ENCODE measurements at places on chromosomes 4 and X.
A peak's percentile ranks its signal among the peaks of the same experiment; 100 is the strongest.

DNA sequence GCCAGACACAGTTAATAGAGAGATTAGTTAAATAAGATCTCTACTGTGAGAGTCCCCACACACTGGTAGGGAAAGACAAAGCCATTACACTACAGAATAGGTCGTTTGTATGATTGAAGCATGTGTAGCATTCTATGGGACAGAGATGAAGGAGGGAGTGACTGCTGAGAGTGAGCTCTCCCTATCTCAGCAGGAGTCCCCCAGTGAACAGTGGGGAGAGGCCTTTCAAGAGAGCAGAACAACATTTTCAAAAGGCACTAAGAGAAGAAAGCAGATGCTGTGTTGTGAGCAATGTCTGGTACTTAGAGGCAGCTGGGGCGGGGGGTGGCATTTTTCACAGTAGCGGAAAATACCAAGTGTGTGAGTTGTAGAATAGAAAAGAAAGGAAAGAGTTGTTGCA, 413.6 kb downstream of the AFF2 start:
- no peak for DNase-seq

- DNase-seq: no peak
Measured at GRCh38 chrX:10288373-10288975, 131.7 kb downstream of the CLCN4 start.

DNA sequence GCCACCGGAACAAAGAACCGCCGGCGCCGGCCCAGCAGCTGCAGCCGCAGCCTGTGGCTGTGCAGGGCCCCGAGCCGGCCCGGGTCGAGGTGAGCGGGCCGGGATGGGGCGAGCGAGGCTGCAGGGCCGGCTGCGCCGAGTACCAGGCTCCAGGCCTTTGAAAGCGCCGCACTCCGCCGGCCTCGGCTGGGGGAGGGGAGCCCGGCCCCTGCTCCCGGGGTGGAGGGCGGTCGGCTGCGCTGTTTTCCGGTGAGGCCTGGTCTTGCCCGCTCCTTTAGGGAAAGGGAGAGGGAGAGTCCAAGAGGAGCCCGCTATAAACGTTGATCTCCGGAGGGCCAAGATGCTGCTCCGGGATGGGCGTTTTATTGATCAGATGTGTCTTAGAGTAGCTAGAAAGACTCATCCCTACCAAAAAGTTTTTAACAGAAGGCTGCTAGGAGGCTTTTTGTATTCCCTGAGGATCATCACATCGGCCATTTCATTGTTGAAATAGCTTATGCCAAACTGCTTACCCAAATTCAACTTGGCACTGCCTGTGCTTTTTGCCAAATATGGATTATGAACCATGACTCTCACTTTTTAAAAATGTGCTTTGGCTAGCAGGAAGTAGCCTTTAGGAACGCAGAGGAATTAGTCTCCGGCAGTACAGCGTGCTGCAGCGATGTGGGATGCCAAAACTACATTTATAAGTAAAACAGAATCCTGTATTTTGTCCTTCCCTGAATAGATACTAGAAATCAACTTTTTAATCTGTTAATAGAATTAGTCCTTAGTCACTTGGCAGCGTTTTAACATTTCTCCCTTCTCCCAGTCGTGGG, 760 bp downstream of the TMEM165 start:
- DNase-seq: no peak

DNA sequence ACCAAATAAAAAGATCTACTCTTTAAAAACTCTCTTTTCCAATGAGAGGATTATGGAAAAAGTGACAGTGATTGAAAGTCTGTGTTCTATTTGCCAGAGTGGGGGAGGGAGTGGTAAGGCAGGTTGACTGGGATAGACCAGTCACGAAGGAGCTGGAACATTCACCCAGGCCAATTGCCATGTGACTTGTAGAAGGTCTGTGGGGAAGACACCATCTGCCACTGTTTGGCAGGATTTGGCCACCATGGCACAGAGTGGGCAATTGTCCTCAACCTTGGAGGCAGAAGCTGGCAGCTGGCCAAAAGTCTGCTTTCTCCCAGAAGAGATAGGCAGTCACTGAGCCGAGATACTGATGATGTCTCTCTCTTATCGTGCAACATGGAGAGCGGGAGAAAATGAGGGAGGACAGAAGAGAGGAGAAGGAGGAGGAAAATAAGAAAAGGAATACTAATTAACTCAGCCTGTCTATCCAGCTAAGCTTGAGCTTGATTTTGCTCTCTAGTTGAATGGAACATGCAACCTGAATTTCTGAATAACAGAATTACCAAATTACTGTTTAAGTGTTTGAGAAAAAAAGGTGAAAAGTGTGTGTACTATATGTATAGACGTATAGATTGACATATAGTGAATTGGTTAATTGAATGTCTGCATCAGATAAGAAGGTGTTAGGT, 267.1 kb downstream of the ARHGAP24 start:
- DNase-seq: no peak

DNA sequence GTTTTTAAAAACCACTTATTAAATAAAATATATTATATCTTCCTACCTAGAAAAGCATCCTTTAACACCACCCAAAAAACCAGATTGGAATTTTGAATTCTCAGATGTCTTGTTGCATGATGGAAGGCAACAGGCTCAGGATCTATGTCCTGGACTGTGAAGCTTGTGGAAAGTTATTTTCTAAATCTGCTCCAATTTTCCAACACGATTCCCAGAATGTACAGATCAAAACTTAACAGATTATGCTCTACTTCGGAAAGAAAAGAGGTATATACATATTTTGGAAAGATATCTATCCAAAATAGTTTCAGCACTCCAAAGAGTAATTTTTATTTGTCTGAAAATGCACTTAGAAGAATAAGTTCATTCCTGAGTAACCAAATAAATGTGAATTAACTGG, 291.7 kb upstream of the EMCN start:
- DNase-seq: no peak

- no peak for DNase-seq
Measured at GRCh38 chr4:108714880-108715279, 48.0 kb downstream of the ETNPPL start.

GRCh38 chr4:89279385-89279784, 28.2 kb downstream of the GPRIN3 start:
- DNase-seq: no peak

GRCh38 chr4:107066621-107067020, 30.5 kb upstream of the DKK2 start:
- DNase-seq: no peak

- peak; percentile 34 for DNase-seq
Measured at GRCh38 chr4:111641813-111642579, 503.3 kb upstream of the FAM241A start.

DNA sequence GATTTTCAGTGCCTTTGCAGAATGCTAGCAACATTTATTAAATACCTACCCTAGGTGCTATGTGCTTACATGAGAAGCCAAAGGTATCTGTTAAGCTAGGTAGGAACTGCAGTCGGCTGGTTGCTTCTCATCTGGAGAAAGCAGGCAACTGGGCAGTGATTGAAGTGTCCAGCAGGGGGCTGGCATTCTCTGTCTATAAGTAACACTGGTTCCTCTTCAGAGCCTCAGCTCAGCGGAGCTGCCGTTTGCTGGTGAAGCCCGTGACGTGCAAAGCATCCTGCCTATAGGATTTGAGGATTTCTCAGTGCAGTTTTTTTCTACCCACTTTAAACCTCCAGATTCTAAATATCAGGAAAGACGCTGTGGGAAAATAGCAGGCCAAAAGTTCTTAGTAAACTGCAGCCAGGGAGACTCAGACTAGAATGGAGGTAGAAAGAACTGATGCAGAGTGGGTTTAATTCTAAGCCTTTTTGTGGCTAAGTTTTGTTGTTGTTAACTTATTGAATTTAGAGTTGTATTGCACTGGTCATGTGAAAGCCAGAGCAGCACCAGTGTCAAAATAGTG, at the start of gene GRPR:
TSS of gene GRPR (plus strand) at position 344 of the 565 bp plus-strand sequence. CDS start 389 bp downstream, outside the sequence.
- DNase-seq: peak; percentile 2

- no peak for DNase-seq
Measured at GRCh38 chr4:53786632-53787031, 195.3 kb upstream of the LNX1 start.

GRCh38 chr4:169243825-169244609, 26.7 kb downstream of the SH3RF1 start:
- no peak for DNase-seq

DNA sequence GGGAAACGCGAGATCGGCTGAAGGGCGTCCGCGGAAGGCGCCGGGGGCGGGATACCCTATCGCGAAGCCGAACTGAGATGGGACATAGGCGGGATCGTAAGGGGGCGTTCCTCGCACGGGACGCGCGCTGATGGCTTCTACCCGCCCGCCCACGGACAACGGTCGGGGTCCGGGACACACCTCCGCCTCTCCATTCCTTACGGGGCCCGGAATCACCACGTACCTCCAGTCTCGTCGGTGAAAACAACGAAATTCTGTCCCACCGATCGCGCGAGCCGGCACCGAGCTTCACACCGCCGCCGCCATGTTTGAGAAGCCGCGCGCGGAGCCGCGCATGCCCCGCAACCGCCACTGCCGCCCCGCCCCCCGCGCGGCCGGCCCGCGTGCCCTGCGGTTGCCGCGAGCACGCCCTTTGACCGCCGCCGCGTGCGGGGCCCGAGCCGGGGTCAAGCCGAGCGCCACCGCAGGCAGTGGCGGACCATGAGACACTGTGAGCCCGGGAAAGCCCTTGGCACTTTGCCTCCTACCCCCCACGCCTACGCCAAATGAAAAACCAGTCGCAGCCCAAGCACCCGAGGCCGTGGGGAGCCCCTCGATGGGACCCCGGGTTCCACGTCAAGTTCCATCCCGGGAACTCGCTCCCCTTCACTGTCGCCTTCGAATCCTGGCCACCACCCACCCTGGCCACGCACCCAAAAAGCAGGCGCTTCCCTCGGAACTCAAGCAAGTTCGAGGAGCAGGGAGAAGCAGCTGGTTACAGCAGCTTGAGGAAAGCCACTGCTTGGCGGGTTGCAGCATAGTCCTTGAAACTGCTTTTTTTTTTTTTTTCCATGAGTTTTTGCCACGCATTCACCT, at the start of gene SCML2:
TSS of gene SCML2 (minus strand) at position 320 of the 855 bp plus-strand sequence. CDS start 20,617 bp downstream, outside the sequence.
- peak; percentile 10 for DNase-seq

DNA sequence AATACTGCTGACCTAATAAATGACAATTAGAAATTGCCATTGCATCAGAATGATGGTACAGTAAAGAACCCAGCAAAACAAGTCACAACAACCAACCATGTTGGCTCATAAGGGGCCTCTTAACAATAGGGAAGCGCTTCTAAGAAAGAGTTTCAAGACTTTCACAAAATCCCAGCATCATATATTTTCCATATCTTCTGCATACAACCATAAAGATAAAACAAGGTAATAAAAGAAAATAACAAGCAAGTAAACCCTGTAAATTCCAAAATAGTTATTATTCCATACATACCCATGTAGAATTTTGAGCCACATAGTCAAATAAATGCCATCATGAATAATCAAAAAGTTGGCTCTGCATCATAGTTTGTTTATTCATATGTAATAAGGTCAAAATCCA, 8.2 kb downstream of the SLC10A7 start:
- DNase-seq: no peak

GRCh38 chr4:161133586-161134276, 1030.1 kb downstream of the FSTL5 start:
- DNase-seq: no peak

DNA sequence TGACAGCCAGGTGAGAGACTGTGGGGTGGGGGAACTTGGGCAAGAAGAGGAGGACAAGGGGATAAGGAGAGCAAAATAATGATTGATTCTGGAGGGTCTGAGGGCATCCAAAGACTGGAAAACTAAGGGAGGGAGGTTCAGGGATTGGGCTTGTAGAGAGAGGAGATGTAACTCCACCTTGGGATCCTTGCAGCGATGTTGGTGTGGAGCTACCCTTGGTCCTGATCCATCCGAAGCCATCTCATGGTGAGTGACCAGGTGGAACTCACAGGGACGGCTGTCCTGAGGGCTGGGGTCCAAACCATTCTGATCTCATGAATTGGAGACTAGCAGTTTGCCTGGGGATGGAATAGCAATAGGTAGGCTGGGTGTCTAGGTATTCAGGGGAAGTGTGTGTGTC, 1.4 kb upstream of the RAB41 start:
- DNase-seq: no peak

DNA sequence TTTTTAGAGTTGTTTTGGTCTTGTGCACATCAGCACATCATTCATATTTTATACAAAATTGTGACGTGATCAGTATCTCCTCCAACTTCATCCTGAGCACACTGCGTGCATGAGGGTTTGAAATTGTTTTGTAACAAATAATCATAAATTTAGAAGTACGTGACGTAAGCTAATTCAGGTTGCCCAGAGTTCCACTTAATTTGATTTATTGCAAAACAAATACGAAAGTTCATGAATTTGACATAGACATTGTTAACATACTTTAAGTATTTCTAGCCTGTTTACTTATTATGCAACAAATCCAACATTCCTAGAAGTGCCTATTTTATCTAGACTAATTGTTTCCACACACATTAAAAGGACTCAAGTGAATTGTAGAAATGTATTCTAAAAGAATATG, 48.3 kb downstream of the MAP7D3 start:
- no peak for DNase-seq

- no peak for DNase-seq
Measured at GRCh38 chrX:40079572-40079971, 18.2 kb downstream of the BCOR start.

DNA sequence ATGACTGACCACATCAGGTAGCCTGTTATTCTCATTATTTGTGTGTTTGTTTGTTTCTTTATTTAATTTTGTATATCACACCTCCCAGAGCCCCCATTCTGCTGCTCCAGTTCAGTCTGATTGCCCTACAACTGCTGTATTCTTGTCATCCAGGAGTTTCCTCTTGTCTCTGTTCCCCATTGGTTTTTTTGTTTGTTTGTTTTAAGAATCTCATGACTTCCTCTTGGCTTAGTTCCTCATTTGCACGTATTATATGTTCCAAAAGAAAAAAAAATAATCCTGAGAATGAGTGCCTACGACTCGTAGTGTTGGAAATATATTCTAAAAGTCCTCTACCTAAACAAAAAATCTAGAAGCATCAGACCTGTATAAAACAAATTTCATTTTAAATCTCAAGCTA, 142.3 kb upstream of the SLIT2 start:
- DNase-seq: no peak

DNA sequence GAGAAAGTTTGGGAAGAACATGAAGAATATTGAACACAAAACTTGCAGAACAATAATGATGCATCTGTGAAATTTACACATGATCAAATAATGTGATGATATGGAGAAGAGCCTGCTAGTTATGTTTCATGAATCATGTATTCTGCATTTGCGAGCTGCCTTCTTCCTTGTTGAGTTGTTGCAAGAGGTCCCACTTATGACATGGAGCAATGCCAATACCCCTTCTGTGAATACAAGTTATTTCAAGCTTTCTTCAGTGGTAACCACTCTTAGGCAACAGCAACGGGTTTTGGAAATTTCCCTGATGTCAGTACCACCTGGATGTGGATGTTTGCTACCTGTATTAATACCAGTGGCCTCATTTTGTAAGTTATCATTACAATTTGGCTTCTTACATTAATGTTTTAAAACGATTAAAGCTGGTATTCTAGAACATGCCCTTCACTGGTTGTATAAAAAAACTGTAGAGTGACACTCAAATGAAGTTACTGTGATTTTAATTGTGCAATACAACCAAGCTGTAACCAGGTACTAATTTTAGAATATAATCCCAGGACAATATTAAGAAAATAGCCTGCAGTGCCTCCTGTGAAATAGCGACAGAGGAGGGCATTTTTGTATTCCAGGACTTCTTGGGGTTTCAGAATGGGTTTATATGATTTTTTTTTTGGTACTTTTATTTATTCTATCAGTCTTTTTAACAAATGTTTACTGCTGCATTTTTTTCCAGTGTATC, 25.3 kb downstream of the IQCM start:
- DNase-seq: no peak

Data from thymus (tissue), 14 donors.